ENCODE measurements at places on chromosomes 16 and 17. TPM values are rescaled to one million over a fixed set of nuclear protein-coding genes. Genes with fewer than 3 reads are reported as not detected.

- no peak for DNase-seq
Observed at GRCh38 chr16:1424028-1424427, 3.5 kb upstream of the UQCC4 start.

DNA sequence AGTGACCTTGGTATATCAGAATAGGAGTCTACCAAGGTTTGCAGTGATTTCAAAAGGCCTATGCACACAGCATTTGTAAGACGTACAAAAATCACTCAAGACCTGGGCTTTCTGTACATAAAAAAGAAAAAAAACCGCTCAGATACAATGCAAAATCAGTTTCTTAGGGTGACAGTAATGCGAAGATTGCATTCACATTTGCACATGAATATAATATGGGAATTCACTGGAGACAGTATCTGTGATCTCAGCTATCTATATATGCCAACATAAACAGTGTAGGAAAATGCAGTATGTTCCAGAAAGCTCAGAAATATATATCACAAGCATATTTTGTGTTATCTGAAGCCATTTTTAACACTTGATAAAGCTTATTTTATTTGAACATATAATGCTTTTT lies 176.4 kb upstream of the MYOCD start:
- no peak for DNase-seq

GRCh38 chr16:85029981-85030401 lies 2.4 kb downstream of the KIAA0513 start:
- DNase-seq = peak; percentile 75

Gene POLR3K
- 7.4 TPM for total RNA-seq

Gene CD300A
- total RNA-seq = 5.9 TPM

Measured in posterior vena cava (tissue), 2 donors.